GM13977 (cell line): ENCODE measurements at places on chromosomes 1 and 21.

DNA sequence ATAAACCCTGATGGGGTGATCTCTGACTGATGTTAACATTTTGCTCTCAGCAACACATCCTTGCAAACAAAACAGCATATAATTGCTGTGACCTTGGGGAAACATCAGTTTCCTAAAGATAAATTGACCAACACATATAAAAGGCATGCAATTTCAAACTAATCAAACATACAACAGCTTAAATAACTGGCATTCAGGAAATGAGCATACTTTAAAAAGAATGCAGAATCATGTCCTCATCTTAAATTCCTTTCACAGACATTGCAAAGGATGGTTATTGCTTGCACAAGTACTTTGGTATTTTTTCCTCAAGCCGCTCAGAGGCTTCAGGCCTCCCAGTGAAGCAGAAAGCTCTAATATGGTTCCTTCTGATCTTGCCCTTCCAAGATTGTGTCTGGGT, 53.4 kb upstream of the RGS18 start:
- DNase-seq: no peak

DNA sequence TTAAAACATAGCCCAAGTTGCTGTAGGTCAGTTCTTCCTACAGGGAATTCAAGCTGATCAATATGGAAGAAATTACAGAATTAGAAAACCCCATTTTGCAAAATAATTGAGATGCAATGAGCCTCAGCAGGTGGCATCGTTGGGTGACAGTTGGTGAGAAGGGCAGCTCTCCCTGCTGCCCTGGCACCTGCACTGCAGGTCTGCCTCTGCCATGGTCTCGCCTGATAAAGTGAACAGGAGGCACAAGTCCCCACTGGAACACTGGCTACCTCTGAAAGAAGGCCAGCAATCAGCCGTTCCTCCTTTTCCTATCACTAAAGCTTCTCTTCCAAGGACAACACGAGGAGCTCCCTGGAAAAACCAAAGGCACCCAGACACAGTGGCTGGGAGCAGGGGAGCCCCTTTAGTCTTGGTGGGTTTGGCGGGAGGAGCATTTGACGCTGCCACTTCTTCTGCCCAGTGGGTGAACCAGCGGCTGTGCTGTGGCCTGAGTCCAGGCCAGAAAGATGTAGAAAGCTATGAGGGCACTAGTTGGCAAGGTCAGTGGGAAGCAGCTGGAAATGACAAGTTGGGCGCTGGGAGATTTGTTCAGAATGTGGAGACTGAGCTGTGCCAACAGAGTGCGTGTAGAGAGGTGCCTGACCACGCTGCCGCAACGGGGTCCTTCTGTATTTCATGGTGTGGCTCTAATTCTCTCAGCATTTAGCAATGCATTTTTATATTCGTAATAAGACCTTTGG, 93.1 kb downstream of the RIPK4 start:
- no peak for DNase-seq

GRCh38 chr1:63042278-63042677, 258.3 kb downstream of the ATG4C start:
- DNase-seq: no peak

- DNase-seq: no peak
Observed at GRCh38 chr1:209800984-209801834, 4.7 kb downstream of the IRF6 start.

DNA sequence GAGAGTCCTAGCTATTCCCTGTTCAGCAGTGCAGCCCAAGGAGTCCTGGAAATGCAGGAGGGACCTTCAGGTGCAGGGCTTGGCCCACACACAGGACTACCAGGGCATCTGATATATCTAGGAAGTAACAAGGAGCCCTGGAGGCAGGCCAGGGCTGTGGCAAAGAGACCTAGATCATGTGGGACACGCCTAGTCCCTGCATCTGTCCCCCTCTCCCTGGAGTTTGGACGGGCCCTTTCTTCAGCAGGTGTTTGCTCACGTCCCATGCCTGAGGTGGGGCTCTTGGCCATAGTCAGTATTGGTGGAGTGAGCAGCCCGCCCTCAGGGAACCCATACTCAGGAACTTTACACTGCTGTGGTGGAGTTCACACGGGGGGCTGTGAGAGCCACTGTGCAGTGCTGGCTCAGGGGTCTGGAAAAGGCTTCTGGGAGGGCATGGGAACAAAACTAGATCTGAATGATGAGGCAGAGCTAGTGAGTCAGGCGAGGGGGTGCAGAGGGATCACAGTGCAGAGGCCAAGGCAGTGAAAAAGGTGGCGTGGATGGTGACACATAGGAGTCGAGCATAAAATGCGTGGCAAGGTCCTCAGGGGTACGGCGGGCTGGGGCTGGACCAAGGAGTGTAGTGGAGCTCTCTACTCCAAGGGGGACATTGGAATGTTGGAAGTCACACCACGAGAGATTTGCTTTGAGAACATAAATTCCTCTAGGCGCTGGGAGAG, 25.6 kb downstream of the TMEM53 start:
- no peak for DNase-seq

DNA sequence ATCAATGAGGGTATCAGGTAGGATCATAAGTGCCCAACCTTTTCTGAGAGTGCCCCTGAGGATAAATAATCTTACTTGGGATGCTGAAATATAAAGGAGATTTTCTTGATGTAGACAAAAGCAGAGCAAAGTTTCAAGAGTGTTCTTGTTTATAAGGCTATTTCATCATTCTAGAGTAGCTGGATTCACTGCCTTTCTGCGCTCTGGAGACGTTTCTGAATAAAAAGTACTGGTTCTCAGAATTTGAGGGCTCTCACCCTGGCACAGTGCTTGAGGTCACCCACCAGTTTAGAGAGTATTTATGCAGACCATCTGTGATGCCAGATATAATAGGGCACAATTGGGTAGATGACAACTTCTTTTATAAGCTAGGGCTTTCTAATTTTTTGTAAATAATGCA, 103.3 kb downstream of the GDAP2 start:
- DNase-seq: no peak

- no peak for DNase-seq
Observed at GRCh38 chr1:156887734-156888133, 5.8 kb upstream of the PEAR1 start.

- no peak for DNase-seq
Observed at GRCh38 chr1:28326984-28327383, 1.9 kb upstream of the MED18 start.

GRCh38 chr1:33151116-33151515, 30.7 kb downstream of the TRIM62 start:
- no peak for DNase-seq

GRCh38 chr1:3676581-3677470, 24.5 kb downstream of the TP73 start:
- DNase-seq: peak; percentile 80

- DNase-seq: no peak
Observed at GRCh38 chr1:165036403-165036802, 320.1 kb downstream of the LMX1A start.
